ENCODE measurements at places on chromosomes 3 and 15. TPM values are rescaled to one million over a fixed set of nuclear protein-coding genes. Genes with fewer than 3 reads are reported as not detected.

The GOLGA8G gene
- total RNA-seq = not detected

The PRSS50 gene
- not detected for total RNA-seq

The IQCF2 gene
- total RNA-seq = not detected

The DLEC1 gene
- total RNA-seq = 5.5 TPM

The KY gene
- not detected for total RNA-seq

The PDCD7 gene
- total RNA-seq = 20.3 TPM

The WNT7A gene
- total RNA-seq = not detected

The LYZL4 gene
- total RNA-seq = not detected

DNA sequence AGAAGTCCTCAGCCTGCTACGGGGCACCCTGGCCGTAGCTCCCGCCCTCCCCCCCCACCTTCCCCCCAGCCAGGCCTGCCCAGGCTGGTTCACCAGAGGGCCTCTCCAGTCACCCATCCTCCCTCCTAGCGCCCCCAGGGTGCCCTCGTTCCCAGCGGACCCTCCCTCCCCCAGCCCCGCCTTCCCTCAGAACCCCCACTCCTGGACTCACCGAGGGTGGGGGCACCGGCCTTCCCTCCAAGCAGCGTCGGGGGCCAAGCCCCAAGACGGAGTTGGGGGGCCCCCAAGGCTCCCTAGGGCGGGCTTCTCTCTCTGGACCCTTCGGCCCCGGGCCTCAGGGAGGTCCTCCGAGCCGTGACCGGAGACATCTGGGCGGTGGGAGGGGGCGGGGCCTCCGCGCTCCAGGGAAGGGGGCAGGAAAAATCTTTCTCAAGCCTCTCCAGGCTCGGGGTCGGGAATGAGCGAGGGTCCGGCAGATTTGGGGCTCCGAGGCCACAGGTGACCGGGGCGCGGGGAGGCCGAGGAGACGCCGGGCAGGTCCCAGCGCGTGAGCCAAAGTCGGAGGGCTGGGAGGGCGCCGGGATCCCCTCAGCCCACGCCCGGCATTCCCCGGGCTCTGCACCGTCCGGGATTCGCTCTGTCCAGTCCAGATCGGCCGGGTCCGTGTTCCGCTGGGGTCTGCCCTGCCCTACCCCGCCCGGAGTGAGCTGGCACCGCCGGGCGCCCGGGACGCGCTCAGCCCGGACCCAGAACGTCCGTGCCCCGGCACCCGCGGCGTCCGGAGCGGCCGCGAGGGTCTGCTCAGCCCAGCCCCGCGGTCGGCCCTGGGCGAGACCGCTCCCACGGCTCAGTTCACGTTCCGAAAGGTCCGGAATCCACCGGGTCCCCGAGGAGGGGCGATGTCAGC is 999 bp downstream of the INSYN1 start:
- no peak for DNase-seq

DNA sequence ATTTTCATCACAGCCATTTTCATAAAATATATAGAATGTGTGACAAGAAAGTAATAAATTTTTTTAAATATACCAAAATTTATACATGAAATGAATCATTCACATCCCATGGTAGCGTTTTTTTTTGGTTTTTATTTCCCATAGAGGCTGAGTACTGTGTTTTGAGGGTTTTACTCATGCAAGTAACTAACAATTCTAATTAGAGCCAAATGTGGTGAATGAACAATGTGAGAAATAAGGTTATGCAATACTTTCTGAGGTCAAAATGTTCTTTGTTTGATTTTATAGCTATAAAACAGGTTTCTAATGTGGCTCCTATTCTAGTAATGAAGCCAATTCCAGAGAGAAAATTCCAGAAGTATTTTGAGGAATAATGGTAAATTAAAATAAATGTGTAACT is 386.8 kb downstream of the TBC1D5 start:
- DNase-seq = no peak

DNA sequence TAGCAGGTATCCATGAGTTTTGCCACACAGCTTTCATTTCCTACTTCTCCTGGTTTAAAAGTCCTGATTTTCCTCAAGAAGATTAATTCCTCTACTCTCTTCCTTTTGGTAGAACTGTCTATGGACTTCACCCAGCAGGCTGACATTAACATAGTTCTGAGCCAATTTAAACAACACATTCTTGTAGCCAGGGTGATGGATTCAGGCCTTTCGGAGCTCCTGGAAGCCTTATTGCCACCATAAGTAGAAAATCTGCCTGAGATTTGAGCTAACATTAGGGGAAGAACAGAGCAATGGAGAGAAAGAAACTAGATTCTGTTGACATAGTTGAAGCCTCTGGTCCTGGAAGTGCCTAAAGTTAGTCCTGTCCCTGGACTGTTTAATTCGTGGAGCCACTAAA is 449.8 kb downstream of the TAFA4 start:
- no peak for DNase-seq

DNA sequence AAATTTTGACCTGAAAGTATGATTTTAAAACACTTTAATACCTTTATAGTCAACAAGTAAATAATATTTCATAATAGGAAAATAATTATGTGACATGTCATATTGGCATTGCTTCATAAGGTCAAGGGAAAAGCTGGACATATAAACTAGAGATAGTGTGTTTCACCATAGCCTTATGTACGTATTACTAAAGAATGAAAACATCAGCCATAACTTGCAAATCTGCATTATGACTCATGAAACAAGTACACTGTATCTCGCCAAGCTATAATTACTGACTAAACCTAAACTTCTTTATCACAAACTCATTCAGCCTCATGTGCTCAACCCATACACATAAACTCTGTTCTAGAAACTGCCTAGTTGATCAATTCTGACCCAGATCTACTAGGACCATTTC is 950.1 kb downstream of the FHIT start:
- DNase-seq = no peak

Data from omental fat pad (tissue), 4 donors.